ENCODE measurements at places on chromosomes 5 and 9.

DNA sequence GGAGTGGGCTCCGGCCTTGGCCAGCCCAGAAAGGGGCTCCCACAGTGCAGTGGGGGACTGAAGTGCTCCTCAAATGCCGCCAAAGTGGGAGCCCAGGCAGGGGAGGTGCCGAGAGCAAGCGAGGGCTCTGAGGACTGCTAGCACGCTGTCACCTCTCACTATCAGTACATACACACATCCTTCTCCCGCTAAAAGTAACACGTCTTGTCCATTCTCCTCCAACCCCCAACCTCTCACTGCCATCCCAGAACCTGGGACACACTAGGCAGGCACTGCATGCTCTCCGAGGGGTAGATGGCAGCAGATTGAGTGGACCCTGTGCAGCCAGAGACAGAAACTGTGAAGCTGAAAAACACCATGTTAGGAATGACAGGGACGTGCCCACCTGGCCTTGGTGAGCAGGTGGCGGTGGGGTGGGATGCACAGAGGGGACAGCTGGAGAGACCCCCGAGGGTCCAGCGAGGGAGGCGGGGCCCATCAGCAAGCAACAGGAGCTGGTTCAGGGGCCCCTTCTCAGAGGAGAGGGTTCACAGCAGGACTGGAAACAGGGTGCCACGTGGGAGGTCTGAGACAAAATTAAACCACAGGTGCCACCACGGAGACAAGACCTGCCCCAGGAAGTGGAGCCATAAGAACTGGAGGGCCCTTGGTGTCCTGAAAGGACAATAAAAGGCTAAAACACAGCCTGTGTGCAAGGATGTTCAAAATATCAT lies 16.9 kb downstream of the SEMA4D start:
- DNase-seq, result no peak

DNA sequence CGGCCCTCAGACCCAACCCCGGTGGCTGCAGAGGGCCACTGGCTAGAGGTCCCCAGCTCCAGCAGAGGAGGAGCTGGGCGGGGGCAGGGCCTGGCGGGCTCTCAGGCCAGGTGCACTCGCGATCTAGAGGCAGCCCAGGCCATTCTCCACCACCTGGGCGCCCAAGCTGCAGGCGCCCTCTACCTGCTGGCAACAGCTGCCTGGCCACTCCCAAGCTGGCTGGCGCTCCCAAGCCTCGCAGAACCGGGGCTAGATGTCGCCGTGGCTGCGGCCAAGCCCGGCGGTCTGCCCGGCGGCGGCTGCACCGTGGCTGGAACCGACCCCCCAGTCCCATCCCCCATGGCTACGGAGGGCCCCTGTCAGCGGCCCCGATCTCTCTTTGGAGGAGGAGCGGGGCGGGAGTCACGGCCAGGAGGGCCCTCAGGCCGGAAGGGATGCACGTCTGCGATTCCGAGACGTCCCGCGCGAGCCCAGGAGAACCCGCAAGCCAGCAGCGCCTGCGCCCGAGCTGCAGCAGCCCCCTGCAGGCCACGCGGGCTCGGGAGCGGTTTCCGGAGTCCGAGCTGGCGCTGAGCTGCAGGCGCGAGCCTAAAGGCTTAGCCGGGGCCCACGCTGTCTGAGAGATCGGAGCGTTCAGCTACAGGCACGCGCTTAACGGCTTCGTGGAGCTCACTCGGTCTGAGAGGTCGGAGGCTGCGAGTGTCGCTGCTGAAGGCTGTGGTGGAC lies 44.3 kb upstream of the BICD2 start:
- DNase-seq, result peak; percentile 18

DNA sequence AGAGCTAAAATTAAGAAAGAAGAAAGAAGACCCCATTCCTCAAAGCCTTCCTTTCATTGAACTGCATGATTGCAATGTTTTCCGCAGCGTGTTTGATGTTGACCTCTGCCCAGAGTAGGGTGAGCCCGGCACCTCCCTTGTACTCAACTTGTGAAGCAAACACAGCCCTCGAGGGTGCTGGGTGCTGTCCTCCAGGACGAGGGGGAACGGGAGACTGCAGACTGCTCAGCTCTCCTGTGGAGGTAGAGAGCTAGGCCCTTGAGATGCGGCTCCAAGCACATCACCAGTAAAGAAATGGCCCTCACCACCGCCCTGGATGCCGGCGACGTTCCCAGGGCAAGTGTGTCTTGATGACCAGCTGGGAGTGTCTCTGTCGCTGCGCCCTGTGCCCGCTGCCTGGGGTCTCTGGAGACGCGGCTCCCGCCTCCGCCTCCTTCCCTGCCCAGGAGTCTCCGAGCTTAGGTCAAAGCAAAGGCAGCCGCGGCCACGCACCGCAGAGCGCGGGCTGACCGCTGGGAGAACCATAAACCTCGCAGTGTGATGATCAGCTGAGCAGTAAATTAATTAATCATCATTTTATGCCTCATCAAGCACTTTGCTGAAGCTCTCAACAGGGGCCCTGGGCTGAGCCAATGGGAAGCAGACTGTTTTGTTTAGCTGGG lies 108.7 kb downstream of the IRX2 start:
- DNase-seq, result no peak

DNA sequence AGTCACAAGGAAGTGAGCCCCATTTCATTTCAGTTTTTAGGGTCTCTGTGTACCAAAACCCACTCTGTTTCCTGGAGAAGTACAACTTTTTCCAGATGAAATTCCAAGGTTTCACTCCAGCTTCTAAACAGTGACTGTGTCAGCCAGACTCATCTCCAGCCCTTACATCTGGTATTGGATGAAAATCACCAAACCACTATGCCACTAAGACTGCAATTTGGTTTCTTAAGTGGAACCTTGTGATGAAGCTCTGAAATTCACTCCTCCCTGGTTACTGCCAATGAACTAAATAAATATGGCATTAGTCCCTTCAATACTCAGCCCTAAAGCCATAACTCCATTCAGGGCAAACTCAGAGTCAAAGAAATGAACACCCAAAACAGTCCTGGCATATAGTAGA lies 211.2 kb upstream of the DAPK1 start:
- no peak for DNase-seq

DNA sequence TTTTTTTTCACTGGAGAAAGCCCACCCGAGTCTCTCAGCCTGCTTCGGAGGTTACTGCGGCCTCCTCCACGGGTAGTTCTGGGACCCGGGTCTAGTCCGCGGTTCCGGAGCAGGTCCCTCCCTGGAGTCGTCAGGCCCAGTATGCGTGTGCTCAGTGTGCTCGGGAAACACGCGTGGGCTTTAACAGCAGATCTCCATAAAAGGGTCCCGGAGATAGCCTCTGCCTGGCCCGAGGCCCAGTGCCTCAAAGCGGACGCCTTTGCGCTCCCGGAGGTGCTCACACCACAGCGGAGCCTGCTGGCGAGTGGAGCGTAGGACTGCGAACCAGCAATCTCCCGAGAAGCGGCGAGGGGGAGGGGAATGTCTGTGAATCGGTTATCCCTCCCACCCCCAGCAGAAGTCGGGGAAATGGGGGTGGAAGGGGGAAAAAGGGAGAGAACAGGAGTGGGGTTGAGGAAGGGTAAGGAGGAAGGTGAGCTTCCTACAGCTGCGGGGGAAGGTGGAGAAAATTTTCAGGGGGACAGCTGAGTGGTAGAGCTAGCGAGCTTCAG lies 28.7 kb downstream of the CDKN2A start:
- no peak for DNase-seq

- DNase-seq, result peak; percentile 1
These were observed 98.6 kb downstream of the FBXW11 start for GRCh38 chr5:171907725-171908343.
